Naive B cell (primary cell): ENCODE measurements at places on chromosomes 12 and 14.

- DNase-seq: no peak
Measured at GRCh38 chr12:7411343-7411742, 32.6 kb downstream of the CD163L1 start.

DNA sequence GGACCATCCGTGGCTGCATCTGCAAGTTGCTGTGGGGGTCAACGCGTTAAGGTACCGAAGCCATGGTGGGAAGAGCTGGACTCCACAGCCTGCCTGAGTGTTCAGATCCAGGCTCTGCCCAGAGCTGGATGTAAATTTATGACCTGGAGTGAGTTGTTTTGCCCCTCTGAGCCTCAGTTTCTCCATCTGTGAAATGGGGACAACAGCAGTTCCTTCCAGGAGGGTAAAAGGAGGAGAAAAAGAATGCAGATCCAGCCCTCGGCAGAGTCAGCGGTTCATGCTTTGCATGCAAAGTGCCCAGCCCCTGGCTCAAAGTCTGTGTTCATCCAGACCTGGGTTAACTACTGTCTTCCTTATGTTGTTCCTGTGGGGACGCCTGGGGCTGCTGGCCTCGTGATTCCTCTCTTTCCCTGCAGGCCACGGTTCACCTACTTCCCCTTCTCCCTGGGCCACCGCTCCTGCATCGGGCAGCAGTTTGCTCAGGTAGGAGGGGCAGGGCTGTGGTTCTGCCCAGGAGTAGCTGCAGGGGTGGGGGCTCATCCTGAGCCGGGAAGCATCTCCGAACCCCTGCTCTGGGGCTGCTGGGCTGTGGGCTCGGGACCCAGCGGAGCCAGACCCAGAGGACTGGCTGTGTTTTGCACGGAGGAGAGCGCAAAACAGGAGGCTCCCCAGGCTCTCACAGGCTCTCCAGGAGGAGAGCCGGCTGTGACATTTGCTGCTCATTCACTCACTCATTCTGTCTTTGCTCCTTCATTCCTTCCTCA is 41.9 kb downstream of the CYP46A1 start:
- no peak for DNase-seq

DNA sequence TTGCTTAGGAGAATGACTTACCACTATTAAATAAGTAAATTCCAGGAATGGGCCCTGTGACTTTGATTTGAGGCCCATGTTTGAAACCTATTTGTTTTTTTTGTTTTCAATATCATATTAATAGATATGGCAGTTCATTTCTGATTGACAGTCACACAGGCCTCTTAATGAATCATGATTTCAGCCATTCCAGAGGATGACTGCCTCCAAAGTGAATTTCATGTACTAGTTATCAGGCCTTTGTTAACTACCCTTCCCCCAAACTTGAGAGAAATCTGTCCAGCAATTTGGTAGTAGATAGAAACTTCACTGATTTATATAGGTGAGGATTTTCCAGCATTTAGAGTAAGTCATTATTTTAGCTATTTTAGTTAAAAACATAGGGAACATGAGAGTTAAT is 25.9 kb upstream of the GALNT16 start:
- DNase-seq: no peak

GRCh38 chr14:41766772-41767171 is 160.1 kb downstream of the LRFN5 start:
- no peak for DNase-seq

- DNase-seq: no peak
Measured at GRCh38 chr12:114269153-114269552, 136.8 kb downstream of the TBX5 start.

DNA sequence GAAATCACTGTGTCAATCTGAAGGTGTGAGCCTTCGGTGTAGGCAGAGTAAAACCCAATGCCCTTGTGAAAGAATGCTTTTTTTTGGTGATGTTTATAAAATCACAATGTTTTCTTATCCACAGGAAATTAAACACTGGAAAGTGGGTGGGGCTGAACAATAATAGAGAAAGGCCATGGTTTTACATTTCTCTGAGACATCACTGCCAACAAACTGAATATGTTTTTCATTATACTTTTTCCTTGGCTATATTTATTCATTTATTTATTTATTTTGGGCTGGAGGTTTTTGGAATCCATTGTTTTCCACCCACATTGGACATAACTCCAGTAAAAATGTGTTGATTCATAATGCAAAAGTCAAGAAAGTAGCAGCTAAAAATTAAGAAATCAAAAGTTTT is 16.9 kb downstream of the LRRK2 start:
- no peak for DNase-seq

DNA sequence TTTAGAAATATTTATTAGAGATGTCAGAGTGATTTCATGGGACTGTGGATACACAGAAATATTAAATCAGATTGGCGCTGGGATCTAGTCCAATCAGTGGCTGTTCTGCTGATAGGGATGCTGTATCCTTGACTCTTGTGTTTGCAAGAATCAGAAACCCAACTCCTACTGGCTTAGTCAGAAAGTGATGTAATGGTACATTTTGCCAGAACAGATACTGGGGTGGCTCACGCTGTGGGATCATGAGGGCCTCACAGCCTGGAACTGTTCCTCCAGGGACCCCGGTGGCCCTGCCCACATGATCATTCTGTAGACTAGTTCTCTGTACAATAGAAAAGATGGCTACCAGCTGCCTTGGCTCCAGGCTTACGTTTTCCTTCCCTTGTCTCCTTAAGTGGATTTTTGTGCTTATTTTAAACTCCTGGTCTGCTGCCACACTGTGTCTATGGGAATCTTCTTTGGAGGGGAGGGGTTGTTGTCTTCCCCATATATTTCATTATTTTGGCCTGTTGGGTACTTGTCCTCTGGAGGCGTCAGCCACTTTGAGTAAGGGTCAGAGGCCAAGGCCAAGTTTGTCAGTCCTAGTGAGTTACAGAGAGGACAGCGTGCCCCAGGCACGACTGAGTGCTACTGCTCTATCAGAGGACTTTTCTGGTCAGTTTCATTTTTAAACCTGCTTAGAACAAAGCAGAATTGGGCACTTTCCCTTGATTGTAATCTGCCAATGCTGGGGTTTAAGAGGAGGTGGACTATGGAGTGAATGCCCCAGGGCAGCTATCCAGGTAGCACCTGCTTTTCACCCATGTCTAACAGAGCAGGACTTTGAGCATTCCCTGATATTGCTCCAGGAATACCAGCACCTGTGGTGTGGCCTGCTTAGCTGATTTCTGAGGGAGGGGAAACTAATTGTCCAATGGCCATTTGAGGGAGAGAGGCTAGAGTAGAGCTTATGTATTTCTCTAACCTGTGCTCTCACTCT is 164.3 kb downstream of the SLC5A8 start:
- DNase-seq: no peak

DNA sequence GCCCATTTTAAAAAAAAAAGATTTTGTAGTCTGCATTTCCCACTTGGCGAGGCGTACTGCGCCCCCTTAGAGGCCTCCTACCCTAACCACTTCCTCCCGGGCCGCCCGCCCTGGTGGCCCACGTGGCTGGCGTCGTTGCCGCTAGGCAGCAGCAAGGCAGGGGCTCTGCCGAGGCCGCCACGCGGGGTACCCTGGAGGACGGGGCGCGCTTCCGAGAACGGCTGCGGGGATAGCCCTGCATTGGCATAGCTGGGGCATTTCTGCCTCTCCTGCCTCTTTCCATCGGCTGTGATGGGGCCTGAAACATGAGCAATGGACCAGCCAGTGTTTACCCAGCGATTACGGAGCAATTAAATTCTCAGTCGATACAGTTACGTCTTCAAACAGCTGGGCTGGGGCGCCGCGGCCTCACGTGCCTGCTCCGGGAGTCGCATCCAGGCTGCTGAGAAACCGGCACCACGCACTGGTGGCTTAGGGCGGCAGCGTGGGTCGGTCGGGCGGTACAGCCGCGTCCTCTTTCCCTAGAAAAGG is 38.0 kb downstream of the IQSEC3 start:
- peak; percentile 34 for DNase-seq

- DNase-seq: no peak
Measured at GRCh38 chr12:29146196-29146595, 2.9 kb upstream of the FAR2 start.

DNA sequence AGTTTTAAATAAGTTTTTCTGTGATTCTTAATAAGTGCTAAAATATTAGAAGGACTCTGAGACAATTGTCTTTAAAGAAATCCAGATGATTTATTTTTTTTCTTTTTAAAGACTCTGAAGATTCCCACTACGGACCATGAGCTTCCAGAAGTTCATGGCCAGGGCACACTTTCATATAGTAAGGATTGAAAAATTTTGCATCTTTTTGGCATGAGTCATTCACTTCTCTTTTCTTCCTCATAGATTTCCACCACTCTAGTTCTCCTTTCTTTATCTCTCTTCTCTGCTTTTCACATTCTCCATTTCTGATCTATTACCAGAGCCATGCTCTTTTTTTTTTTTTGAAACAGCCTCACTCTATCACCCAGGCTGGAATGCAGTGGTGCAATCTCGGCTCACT is 385.8 kb downstream of the FLRT2 start:
- DNase-seq: no peak

- DNase-seq: no peak
Measured at GRCh38 chr12:76123259-76124212, 39.1 kb upstream of the NAP1L1 start.

DNA sequence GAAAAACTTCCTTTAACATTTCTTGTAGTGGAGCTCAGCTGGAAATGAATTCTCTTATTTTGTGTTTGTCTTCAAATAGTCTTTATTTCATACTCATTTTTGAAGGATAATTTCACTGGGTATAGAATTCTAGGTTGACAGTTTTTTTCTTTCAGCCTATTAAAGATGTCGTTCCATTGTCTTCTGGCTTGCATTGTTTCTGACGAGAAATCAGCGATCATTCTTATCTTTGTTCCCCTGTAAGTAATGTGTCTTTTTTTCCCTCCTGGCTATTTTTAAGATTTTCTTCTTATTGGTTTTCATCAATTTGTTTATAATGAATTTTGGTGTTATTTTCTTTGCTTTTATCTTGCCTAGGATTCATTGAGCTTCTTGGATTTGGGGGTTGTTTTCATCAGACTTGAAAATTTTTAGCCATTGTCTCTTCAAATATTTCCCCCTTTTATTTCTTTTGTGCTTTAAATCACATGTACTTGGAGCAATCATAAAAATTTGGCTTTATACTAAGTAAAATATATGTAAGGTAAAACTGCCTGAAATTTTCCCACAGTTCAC is 89.4 kb downstream of the UNC79 start:
- no peak for DNase-seq

- DNase-seq: peak; percentile 71
Measured at GRCh38 chr14:50823762-50824636, 7.0 kb downstream of the NIN start.

DNA sequence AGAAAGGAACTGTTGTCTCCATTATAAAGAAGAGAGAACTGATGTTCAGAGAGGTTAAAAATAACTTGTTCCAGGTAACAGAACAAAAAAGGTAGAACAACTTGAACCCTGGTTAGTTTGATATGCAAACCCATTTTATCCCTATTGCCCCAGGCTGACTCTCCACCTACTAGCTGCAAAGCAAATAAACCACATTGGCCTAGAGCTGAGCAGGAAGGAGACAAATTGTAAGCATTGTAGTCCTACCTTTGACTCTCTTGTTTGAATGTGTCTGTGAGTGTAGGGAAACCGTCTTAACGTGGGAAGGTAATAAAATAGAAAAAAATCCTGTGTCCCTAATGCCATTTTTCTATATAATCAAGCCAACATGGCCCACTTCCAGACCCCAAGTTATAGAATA is 126.4 kb downstream of the CCER1 start:
- DNase-seq: no peak

- DNase-seq: no peak
Measured at GRCh38 chr14:104283197-104284106, 145.1 kb downstream of the KIF26A start.

GRCh38 chr14:72169521-72169920 is 237.3 kb downstream of the RGS6 start:
- no peak for DNase-seq
